ENCODE measurements at places on chromosomes 5 and 9. TPM values are rescaled to one million over a fixed set of nuclear protein-coding genes. Genes with fewer than 3 reads are reported as not detected.

Gene ANKRD31
- total RNA-seq = 0.47 TPM

Gene DBH
- not detected for total RNA-seq

Gene MEIKIN
- total RNA-seq = not detected

Gene PCDHA8
- not detected for total RNA-seq

Gene IL3
- 71.3 TPM for total RNA-seq

Gene KCTD16
- total RNA-seq = not detected

Gene TGFBI
- total RNA-seq = not detected

Gene JADE2
- total RNA-seq = 81.3 TPM

Gene PCDHB10
- not detected for total RNA-seq
